Stimulated activated CD4-positive, alpha-beta T cell treated with anti-CD3 and anti-CD28 coated beads, TNF-alpha, amount 100 ng/mL, for 1 hour (primary cell): ENCODE measurements at places on chromosomes 3 and 15.

DNA sequence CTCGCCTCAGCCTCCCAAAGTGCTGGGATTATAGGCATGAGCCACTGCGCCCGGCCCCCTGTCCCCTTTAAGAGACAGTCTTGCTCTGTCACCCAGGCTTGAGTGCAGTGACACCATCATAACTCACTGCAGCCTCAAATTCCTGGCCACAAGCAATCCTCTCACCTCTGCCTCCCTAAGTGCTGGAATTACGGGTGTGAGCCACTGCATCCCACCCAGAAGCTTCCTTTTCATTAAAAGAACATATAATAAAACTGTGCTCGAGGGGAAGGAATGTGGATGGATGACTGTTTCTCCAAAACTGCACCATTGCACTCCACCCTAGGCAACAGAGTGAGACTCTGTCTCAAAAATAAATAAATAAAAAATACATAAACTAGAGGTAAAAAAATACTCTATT lies 70.1 kb downstream of the NCEH1 start:
- DNase-seq, result no peak

GRCh38 chr3:139318431-139318816 lies 25.4 kb upstream of the MRPS22 start:
- no peak for DNase-seq

GRCh38 chr15:50390554-50391264 lies 33.5 kb upstream of the USP8 start:
- DNase-seq, result no peak

DNA sequence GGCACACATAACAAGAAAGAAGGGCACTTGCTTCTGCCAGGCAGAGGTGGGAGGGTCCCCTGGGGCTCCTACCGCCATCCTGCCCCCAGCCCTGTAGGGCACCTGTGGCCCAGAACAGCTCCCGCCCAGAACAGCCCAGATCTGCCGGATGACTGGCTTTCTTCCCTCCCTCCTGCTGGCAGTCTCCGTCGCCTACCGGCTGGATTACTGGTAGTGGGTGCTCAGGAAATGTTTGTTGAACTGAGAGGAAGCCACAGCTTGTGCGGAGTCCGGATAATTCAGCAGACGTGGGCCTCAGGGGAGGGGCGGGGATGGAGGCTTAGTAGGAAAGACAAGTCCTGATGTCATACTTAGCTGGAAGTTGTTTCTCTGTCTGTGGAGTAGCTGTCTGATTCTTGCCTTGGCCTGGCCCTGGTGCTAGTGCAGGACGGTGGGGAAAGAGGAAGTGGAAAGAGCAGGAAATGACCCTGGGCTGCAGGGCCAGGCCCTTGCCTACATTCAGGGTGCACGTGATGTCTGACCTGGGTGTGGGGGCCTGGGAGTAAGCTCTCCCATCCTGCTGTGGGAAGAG lies 6.7 kb downstream of the CCDC9B start:
- DNase-seq, result no peak

GRCh38 chr3:123188058-123188457 lies 13.7 kb upstream of the SEC22A start:
- DNase-seq, result no peak

DNA sequence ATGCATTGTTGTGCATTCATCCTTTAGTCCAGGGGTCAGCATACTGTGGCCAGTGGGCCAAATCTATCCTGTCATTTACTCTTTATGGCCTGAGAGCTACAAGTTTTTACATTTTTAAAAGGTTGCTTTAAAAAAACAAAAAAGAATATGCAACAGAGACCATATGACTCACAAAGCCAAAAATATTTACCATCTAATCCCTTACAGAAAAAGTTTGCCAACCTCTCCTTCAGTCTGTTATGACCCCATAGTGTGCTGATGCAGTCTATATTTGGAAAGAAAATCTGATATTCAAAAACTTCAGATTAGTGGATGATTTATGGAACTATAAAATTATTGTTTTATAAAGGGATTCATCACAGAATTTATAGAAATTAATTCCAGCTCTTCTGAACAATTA lies 237.5 kb upstream of the IL12A start:
- DNase-seq, result no peak

GRCh38 chr3:149095487-149095886 lies 9.2 kb upstream of the HLTF start:
- DNase-seq, result no peak

GRCh38 chr3:166445865-166446264 lies 608.6 kb upstream of the BCHE start:
- no peak for DNase-seq

DNA sequence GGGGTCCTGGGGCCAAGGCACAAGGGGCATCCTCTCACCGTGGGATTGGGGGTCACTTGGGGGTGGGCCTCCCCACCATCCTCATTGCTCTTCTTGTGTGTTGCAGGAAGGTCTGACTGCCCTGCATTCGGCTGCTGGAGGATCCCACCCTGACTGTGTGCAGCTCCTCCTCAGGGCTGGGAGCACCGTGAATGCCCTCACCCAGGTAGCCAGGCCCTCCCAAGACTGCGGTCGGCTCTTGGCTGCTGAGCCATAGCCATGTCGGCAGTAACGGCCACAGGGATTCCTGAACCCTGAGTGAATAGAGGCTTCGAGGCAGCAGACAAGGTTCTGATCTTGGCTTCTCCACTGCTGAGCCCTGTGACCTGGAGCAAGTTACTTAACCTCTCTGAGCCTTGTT lies 19.7 kb downstream of the ANKDD1A start:
- no peak for DNase-seq

DNA sequence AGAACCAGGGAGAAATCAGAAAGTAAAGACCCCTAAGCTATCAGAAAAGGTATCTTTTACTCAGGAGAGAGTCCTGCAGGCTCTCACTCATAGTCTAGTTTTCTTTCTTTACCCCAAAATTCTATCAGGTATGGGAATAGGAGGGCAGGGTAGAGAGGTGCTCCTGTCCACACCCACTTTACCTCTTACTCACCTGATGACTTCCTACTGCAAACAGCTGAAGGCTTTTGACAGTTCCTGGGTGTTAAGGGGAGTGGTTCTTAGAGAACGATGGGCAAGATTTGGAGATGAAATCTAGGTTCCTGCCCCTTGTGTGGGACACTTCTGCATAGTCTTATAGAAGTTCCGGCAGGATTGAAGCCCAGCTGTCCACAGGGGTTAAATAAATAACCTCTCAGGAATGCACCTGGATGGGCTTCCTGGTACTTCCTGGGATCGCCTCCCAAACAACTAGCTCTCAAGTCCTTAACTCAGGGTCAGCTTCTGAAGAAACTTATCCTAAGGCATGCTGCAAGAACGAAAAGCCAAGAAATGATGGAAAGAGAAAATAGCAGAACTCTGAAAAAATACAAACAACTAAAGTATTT lies 10.8 kb upstream of the TNFAIP8L3 start:
- DNase-seq, result no peak

DNA sequence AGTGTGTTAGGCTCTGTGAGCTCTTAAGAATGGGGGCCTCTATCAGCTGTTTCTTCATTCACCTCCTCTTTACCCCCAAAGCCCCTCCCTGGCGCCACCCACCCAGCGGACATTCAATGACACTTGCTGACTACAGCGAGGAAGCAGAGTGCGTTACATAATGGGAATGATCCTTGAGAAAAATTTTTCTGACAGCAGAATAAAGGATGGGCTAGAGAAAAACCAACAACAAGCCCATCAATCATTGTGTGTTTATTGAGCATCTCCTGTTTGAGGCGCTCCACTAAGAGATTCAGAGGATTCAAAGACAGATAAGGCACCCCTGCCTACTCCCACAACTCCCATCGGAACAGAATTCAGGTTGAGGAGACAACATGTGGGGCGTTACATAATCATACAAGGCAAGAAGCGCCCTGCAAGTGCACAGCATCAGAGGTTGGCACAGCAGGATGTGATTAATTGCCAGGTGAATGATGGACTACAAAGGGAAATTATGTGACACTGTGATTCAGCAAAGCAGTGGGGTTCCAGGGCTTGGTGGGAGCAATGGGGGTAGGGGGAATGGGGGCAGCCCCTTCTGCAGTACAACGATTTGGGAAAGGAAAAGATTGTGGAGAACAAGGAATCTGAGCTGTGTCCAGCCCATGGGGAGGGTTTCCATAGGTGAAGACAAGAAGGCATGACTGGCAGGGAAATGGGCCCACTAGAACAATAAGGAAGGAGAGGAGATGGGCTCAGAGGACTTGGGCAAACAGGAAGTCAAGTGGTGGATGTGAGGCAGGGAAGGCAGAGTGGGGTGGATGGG lies 141.3 kb upstream of the ATP2B2 start:
- DNase-seq, result no peak

- DNase-seq, result no peak
These were observed 40.3 kb upstream of the TBC1D5 start for GRCh38 chr3:17782751-17783150.

GRCh38 chr3:55664387-55664786 lies 177.3 kb upstream of the WNT5A start:
- DNase-seq, result no peak

DNA sequence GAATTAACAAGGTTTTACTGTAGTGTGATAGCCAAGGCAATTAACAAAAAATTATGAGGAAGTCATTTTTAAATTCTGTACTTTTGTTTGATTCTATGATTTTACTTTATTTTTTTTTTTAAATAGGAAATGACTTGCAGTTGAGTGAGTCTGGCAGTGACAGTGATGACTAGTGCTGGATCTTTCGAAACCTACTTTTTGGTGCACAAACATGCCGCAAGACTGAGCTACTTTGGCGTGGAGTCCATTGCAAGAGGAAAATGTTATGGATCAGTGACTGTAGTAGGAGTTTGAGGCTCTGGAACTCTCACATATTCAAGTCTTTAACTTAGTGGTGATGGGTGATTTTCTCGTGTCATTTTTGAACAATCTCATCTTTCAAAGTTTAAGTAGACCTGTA lies 11.6 kb downstream of the EAF1 start:
- DNase-seq, result no peak

- DNase-seq, result no peak
These were observed 104.9 kb upstream of the RPL32 start for GRCh38 chr3:12946251-12946648.

GRCh38 chr3:73349657-73350056 lies 275.1 kb downstream of the PDZRN3 start:
- DNase-seq, result no peak

DNA sequence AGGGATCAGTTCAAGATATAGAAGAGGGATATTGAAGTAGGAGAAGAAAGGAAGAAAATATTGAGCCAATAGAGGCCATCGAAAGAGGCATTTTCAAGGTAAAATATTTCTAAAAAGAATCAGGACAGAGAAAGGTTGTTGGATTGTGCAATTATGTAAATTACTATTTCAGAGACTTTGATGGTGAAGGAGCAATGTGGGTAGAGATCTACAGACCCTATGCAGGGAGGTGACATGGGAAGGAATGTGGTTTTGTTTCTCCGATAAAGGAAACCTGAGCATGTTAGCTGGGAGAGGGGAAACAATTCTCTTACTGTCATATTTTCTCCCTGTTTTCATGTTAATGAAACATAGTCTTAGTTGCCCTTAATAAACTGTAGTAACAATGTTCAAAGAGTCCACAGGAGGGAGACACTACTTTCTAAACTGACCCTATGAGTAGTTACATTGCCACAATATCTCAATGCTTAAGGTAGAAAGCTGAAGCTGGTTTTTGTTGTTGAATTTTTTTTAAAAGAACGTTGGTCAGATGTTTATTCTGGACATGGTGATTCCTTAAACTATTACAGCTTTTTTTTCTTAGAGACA lies 133.3 kb downstream of the GRM7 start:
- no peak for DNase-seq

- no peak for DNase-seq
These were observed 47.9 kb upstream of the FURIN start for GRCh38 chr15:90820481-90820880.
